Naive thymus-derived CD4-positive, alpha-beta T cell (primary cell): ENCODE measurements at places on chromosomes 4 and X.

- peaks cover 21% of the 10 kb centered on the region for H3K4me1 ChIP-seq
- H3K27me3 ChIP-seq, result no peaks in the 10 kb centered on the region
- H3K4me3 ChIP-seq, result no peak overlapping the region
- H3K27ac ChIP-seq, result no peak overlapping the region
- H3K36me3 ChIP-seq, result peaks cover 16% of the 10 kb centered on the region
Measured at GRCh38 chr4:89249716-89250361, 57.8 kb downstream of the GPRIN3 start.

- H3K27me3 ChIP-seq, result no peaks in the 10 kb centered on the region
- no peak overlapping the region for H3K27ac ChIP-seq
- H3K36me3 ChIP-seq, result no peaks in the 10 kb centered on the region
- H3K4me1 ChIP-seq, result no peaks in the 10 kb centered on the region
- no peak overlapping the region for H3K4me3 ChIP-seq
Measured at GRCh38 chr4:168634276-168634802, 137.5 kb downstream of the PALLD start.

- no peak overlapping the region for H3K27ac ChIP-seq
- H3K4me3 ChIP-seq, result no peak overlapping the region
- no peaks in the 10 kb centered on the region for H3K4me1 ChIP-seq
- H3K36me3 ChIP-seq, result peaks cover 3% of the 10 kb centered on the region
Measured at GRCh38 chr4:1973218-1973617, 35.6 kb downstream of the NELFA start.

- H3K4me1 ChIP-seq, result no peaks in the 10 kb centered on the region
- no peak for DNase-seq
- H3K27ac ChIP-seq, result no peak overlapping the region
- no peak overlapping the region for H3K4me3 ChIP-seq
- H3K36me3 ChIP-seq, result peaks cover 42% of the 10 kb centered on the region
Measured at GRCh38 chr4:1363513-1363912, 16.5 kb downstream of the UVSSA start.

GRCh38 chr4:7898385-7898784 is 41.3 kb downstream of the AFAP1 start:
- no peak overlapping the region for H3K27ac ChIP-seq
- H3K4me3 ChIP-seq, result no peak overlapping the region
- no peaks in the 10 kb centered on the region for H3K27me3 ChIP-seq
- no peaks in the 10 kb centered on the region for H3K4me1 ChIP-seq
- no peaks in the 10 kb centered on the region for H3K36me3 ChIP-seq

GRCh38 chr4:53777244-53777984 is 186.1 kb upstream of the LNX1 start:
- no peaks in the 10 kb centered on the region for H3K36me3 ChIP-seq
- no peaks in the 10 kb centered on the region for H3K4me1 ChIP-seq
- DNase-seq, result no peak
- no peak overlapping the region for H3K27ac ChIP-seq
- no peak overlapping the region for H3K4me3 ChIP-seq

DNA sequence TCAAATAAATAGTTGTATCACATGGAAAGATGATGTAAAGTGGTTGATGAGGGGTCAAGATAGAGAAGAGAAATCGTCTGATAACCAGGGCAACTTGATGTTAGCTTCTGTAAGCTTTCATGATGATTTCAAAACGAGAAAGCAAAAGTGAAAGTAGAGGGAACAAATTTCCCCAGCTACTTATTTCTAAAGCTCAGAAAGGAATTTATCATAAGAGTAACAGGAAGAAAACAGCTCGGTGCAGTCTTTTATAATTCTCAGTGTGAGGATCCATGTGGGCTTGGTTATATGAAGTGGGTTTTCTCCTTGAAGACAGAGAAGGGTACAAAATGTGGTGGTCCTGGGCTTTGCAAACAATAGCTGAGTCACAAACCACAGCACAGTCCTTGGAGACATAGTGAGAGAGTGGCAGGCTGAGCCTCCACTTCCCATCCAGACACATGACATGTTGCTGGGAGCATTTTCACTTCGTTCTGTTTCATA is 32.1 kb upstream of the GLRA2 start:
- peak overlapping the region; percentile 55 for H3K4me3 ChIP-seq
- DNase-seq, result peak; percentile 29
- H3K36me3 ChIP-seq, result no peaks in the 10 kb centered on the region
- H3K27ac ChIP-seq, result peak overlapping the region; percentile 49
- no peaks in the 10 kb centered on the region for H3K4me1 ChIP-seq
- H3K27me3 ChIP-seq, result no peaks in the 10 kb centered on the region

DNA sequence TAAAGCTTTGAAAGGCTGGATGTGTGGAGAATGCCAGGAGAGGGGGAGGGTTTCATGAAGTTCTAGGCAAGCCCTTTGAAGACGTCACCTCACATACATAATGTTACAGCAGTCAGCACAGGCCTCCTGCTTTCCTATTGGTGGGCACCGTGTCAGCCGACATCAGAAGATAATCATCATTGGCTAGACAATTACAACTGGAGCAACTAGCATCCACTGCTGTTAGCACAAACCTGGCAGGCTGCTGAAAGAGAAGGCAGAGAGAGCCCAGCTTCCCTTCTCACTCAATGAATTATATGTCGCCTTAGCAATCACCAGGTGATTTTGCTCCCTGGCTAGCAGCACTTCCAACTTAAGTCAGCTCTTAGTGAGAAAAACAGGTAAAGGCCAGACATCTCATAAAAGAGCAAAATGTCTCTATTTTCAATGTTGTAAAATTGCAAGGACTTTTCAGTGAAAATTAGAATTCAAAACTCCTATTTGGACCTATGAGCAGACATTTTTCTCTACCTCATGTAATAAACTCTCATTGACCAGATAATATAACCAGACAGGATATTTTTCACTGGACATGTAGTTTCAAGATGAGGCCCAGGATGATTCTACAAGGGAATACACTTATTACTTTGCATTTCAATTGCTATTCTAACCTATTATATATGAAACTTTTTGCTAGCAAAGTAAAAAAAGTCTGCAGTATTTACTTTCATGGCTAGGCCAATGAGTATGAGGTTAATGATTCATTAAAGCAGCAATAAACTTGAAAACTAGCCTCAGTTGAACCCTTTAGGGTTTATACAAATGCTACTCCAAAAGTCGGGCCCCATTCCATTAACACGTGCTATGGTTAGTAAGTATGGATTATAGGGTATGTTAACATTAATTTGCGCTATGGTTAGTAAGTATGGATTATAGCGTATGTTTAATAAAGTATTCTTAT is 4.3 kb downstream of the ELOVL6 start:
- peak; percentile 80 for DNase-seq
- peak overlapping the region; percentile 59 for H3K27ac ChIP-seq
- H3K4me3 ChIP-seq, result no peak overlapping the region
- H3K36me3 ChIP-seq, result no peaks in the 10 kb centered on the region
- no peaks in the 10 kb centered on the region for H3K4me1 ChIP-seq

GRCh38 chrX:137651647-137652046 is 85.7 kb downstream of the ZIC3 start:
- H3K4me1 ChIP-seq, result no peaks in the 10 kb centered on the region
- no peak overlapping the region for H3K27ac ChIP-seq
- H3K27me3 ChIP-seq, result no peaks in the 10 kb centered on the region
- no peak overlapping the region for H3K4me3 ChIP-seq
- no peaks in the 10 kb centered on the region for H3K36me3 ChIP-seq
